DND-41 (cell line): ENCODE measurements at places on chromosomes 6 and 20.
A peak's percentile ranks its signal among the peaks of the same experiment; 100 is the strongest.

DNA sequence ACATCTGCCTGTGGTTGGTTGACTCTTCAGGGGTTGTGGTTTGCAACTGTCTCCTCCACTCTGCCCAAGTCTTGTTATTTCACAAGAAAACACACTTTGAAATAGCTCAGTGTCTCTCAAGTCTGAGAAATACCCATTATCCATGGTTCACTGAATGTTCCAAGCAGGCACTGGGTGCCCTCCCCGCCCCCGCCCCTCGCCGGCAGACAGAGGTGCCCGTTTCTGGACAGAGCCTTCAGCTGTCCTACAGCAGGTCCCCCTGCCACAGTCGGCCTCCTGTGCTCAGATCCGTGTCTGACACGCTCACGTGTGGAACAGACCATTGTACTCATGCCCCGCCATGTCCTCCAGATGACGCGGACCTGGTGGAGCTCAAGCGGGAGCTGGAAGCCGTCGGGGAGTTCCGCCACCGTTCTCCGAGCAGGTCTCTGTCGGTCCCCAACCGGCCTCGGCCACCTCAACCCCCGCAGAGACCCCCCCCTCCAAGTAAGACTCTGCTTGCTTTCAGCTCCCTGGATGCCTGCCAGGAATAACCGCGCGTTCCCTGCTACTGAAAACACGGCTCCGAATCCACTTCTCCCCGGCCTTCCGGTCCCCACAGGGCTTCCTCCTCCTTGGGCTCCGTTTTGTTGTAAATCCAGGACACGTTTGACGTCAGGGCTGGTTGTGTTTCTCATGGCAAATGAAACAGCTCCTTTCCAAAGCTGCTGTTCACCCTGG lies 81.4 kb downstream of the SERAC1 start:
- peak; percentile 85 for DNase-seq

DNA sequence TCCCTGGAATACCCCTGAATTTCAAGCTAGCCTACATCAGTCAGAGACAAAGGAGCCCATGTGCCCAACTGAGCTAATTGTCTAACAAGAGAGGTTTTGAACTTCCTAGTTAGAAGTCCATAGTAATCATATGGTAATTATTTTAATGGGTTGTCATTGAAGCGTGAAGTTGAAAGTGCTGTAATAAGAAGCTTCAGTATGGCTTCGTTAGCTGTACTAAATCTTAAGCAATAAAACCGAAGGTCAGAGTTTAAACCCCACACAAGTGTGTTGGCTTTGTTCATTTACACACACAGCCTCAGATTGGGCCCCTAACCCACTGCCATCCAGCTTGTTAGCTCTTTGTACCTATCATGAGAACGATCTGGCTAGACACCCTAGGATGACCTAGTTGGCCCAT lies 195.6 kb upstream of the RIN2 start:
- no peak for DNase-seq

- DNase-seq: no peak
Measured at GRCh38 chr6:132084811-132085509, 133.8 kb upstream of the CCN2 start.

GRCh38 chr20:50191544-50192363 lies 1.1 kb downstream of the CEBPB start:
- peak; percentile 71 for DNase-seq

DNA sequence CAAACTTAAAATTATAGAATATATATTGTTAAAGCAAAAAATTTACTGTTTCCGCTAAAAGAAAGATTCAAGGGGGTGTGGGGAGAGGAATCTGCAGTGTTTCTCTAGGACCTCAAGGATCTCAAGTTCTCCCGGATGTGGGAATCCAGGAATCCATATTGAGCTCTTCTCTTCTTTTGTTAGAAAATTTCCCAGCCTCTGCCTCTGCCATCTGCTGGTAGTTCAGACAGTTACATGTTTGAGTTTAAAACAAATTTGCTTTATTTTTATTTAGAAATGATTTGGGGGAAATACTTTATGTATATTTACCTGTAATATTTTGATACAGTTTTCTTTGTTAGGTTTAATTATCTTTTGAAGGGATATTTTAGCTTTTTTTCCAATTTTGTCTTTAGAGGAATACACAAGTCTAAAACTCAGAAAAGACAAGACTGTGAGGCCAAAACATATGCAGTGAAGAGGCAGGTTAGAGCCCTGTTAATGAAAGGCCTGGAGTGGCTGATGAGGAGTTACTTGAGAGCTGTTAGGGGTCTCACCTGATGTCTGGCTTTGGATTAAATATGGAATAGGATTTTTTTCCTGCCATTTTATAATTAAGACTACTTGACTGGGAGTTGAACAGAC lies 268.8 kb downstream of the ARID1B start:
- no peak for DNase-seq

- DNase-seq: no peak
Measured at GRCh38 chr6:46772762-46773161, 20.4 kb upstream of the MEP1A start.

DNA sequence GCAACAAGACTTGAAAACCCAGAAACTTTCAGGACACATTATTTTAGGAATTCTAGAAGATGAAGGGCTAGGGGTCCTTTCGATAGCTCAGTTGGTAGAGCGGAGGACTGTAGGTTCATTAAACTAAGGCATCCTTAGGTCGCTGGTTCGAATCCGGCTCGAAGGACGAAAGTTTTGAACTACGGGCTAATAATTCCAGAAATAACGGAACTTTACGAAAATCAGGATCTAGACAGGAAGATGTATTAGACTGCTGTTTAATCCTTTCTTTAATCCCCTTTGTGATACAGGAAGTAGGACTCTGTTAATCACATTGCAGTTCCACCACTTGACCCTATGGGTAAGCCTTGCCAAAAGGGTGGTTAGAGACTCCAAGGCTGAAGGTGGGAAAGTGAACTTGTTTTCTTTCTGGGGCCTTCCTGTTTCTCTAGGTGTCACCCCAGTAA lies 21.2 kb upstream of the ABT1 start:
- DNase-seq: no peak

DNA sequence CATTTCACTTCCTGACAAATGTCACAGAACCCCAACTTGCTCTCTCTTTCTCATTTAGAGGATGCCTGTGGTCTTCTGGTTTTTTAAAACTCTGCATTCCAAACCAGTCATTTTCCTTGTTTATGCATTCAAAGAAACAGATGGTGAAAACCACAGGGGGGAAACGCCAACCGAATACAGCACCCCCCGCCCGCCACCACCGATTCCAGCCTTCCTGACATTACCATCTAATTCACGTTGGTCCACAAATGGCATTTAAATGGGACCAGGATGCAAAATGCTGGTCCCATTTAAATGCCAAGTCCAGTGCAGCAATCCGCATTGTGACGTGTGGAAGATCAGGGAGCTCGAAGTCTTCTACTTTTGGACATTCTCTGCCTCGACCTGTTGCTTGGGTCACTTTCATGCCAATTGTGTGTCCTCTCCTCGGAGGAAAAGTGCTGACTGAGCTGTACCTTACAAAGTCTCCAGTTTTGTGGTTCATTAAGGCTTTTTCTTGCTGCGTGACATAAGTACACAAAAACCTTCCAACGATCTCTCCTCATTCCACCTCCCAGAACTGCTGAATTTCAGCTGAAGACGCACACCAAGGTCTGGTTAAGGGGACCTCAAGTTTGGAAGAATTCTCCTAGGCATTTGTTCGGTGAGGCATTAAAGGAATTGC lies 35.8 kb downstream of the NEDD9 start:
- DNase-seq: peak; percentile 29

DNA sequence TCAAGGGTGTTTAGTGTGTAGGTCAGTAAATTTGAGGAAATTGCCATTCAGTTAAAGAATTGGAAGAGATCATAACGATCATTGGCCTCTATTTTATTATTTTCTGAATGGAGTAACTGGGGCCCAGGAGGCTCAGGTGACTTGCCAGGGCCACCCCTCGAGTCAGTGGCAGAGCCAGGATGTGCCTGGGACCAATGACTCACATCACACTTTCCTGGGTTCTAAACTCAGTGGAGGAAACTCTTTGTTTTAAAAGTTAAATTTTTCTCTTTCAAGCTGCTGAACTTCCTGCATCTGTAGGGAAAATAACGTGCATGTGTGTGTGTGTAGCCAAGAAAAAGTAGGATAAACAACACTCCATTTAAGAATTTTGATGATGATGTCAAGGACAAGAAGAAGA lies 135.5 kb downstream of the MYLK4 start:
- DNase-seq: no peak

GRCh38 chr20:20317195-20317594 lies 50.7 kb upstream of the INSM1 start:
- no peak for DNase-seq

- no peak for DNase-seq
Measured at GRCh38 chr6:5315881-5316280, 54.6 kb downstream of the FARS2 start.

GRCh38 chr6:89583559-89583958 lies 55.0 kb downstream of the LYRM2 start:
- DNase-seq: no peak

- DNase-seq: no peak
Measured at GRCh38 chr20:44234566-44235317, 12.4 kb upstream of the GDAP1L1 start.

GRCh38 chr6:141445928-141446628 lies 686.6 kb upstream of the GJE1 start:
- no peak for DNase-seq

- DNase-seq: no peak
Measured at GRCh38 chr6:88535306-88535705, 369.2 kb upstream of the CNR1 start.

- DNase-seq: peak; percentile 43
Measured at GRCh38 chr6:143449714-143450452, 612 bp downstream of the ADAT2 start.

- no peak for DNase-seq
Measured at GRCh38 chr6:154578004-154578559, 67.6 kb upstream of the CNKSR3 start.

- no peak for DNase-seq
Measured at GRCh38 chr20:36593347-36593929, 12.1 kb upstream of the RAB5IF start.

DNA sequence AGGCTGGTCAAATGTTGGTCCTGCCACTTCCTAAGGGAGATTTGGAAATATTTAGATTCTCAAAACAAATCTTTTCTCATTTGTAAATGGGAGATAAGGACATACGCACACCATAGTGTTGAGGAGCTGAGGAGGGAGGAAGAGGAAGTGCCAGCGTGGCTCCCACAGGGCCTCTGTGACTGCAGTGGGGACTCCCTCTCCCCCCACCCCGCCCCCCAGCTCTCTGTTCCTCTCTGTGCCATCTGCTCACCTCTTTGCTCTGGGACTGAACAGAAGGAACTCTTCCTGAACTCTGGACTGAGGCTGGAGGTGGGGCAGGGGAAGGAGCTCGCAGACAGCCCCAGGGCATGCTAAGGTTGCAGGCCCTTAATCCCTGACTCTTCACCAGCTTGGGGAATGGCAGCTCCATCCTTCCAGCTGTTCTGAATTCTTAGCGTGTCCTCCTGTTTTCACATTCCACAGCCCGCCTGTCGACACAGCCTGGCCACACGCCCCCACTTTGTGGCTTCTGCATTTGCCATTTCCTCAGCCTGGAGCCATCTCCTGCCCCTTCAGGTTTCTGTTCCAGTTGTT lies 11.4 kb downstream of the DDX27 start:
- no peak for DNase-seq

- DNase-seq: no peak
Measured at GRCh38 chr6:138654715-138655634, 118.6 kb upstream of the CCDC28A start.

DNA sequence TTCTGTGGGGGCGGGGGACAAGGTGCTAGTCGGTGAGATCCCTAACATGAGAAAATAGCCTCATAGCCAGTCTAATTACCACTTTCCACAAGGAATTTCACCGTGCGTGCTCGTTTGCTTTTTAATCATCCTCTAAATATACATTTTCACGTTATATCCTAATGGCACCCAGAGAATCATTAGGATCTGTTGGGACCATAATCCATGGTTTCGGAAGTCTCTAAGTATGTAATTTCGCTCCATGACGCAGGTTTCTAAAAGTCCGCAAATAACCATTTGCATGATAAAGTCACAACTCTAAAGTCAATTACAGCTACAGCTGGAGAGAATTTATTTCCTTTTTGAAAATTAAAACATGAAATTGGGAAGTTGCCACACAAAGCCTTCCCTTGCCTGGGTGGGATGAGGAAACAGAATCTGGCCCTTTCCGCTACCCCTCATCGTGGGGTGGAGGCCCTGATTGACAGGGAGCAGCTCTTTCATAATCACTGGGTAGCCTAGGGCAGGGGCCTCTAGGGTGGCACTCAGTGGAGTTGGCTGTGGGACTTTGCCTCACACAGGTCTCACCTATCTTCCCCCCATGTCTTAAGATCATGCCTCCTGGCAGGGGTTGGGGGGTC lies 81.9 kb downstream of the LRFN2 start:
- DNase-seq: no peak
